ENCODE measurements at places on chromosomes 2 and 18. TPM values are rescaled to one million over a fixed set of nuclear protein-coding genes. Genes with fewer than 3 reads are reported as not detected.
A peak's percentile ranks its signal among the peaks of the same experiment; 100 is the strongest.

DNA sequence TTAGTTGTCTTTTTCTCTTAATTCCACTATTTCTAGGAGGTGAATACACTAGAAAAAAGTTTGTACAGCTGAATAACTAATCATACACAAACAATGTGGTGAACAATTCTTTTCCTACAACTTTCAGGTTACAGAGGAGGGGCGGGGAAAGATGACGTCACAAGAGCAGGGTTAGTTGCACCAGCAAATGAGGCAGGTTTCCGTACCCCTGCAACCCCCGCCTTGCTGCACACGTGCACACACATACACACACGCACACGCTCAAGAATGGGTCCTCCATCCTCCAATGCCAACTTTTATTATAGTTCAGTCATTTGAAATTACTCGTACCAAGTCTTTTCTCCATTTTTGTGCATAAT lies 122.8 kb downstream of the ARL4C start:
- no peak for DNase-seq

DCDC2C gene
- total RNA-seq, result not detected

DNA sequence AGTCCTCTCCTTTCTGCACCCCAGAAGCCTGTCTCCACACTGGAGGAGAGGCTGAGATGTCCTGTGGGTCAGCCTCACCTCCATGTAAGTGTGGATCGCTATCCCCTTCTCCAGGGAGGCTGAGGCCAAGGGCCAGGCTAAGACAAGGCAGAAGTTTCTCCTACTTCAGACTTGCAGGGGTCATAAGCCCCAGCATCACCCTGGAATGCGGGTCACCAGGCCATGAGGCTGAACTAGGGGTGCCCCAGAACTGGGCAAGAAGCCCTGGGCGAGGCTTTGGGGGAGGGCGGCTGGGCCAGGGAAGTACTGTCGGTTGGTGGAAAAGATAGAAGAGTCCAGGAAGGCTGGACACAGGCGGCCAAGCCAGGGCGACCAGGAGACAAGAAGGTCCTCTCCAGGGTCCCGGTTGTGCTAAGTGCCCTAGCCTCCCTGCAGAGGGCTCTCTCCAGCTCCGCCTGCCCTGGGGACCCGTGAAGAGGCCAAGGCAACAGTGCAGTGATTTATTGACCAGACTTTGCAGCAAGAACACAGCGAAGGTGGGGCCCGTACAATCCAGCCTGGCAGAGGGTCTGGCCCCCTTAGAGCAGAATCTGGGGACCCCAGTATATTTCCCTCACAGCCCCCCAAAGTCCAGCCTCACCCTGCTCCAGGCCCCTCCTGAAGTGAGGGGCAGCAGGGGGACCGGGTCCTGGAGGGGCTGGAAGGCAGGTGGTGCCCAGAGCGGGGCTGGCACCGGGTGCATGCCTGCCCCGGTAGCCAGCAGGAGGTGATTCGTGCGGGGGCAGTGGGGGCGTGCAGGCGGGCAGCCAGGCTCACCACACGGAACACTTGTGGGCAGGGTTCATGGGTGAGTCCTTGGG lies 8.1 kb downstream of the ECEL1 start:
- DNase-seq, result no peak

PSMA8 gene
- not detected for total RNA-seq

- DNase-seq, result peak; percentile 73
Observed at GRCh38 chr2:105517814-105518705, 119.2 kb upstream of the FHL2 start.

DNA sequence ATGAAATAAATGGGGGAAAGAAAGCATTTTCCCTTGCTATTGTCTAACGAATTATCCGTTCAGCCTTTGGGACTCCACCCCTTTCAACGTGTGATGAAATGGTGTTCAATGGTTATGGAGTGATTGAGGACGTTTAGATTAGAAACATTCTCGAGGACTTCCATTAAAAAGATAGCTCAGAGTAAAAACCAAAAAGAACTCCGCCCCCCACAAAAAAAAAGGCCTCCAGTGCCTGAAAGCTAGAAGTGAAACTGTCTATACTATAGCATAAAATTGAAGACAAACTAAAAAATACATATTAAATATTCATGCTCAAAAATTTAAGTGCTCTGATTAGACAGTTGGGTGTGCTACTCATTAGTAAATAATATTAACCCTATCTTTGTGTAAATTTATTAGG lies 3.0 kb upstream of the ZNF516 start:
- no peak for DNase-seq

DNA sequence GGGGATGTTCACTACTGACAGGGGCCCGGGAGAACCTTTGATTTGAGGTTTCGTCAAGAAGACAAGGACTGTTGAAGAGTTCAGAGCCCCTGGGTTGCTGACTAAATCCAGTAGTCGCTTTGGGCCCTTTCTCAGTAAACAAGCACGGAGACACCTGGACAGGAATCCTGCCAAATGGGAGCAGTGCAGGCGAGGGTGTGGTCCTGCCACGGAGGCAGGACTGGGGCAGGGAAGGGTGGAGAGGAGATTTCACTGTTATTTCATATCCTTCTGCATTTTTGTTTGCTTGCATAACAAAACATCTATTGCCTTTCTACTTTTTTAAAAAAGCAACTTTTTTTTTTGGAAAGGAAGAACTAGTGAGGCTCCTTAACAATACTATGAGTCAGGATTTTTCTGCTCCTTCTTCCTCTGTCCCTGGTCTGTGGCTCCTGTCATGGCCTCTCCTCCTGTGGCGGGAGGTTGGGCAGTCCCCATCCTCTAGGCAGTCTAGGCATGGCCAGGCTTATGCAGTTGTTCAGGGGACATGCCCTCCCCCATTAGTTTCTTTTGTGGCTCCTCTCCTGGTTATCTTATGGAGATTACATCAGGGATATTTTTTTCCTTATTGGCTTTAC lies 57.7 kb downstream of the ARHGEF4 start:
- no peak for DNase-seq

DNA sequence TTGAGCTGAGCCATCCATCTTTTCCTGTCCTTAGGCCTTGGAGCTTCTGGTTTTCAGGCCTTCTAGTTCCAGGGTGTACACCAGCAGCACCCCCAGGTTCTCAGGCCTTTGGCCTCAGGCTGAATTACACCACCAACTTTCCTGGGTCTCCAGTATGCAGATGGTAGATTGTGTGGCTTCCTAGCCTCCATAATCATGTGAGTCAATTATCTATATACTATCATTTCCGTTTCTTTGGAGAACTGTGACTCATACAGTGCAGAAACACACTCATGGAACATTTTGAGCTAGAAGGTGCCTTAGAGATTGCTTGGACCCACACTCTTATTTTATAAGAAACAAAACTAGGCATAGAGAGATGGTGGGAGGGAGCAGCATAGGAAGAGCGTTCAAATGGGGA lies 167.4 kb downstream of the NCK2 start:
- no peak for DNase-seq

DNA sequence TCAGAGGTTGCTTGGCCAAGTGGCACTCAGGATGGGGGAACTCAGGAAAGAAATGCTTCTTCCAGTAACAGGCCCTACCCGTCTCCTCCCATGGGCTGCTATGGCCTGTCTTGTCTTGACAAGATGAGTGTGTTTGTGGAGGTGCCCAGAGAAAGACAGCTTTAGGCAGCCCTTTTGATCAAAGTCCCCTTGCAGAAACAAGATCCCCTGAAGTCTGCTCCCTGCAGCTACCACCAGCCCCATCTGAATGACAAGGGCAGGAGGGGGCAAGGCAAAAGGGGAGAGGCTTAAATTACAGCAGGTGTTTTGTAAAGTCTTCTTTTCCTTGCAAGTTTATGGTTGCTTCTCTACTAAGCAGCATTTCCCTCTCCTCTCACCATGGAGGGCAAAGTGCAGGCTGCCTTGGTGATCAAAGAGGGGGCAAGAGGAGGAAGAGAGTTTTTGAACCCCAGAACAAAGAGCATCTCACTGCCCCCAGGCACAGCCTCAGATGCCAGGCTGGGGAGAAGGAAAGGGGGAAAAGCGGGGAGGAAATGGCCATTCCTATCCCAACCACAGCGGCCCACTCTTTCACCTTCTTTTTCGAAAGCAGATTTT lies 6.7 kb downstream of the EVA1A start:
- DNase-seq, result no peak

DHX57 gene
- 6.7 TPM for total RNA-seq

GRCh38 chr2:86213699-86214502 lies 14.6 kb downstream of the MRPL35 start:
- no peak for DNase-seq

SLC11A1 gene
- 0.10 TPM for total RNA-seq

GRCh38 chr18:12410081-12410481 lies 2.4 kb downstream of the PRELID3A start:
- DNase-seq, result no peak

GRCh38 chr2:236782938-236783337 lies 213.3 kb downstream of the ACKR3 start:
- DNase-seq, result no peak

Measured in H4 (cell line).